PC-3 (cell line): ENCODE measurements at places on chromosomes 4 and X. TPM values are rescaled to one million over a fixed set of nuclear protein-coding genes. Genes with fewer than 3 reads are reported as not detected.

NUDT10 gene
- 0.22 and 0.40 TPM in 2 replicates for total RNA-seq

ZCCHC18 gene
- total RNA-seq, result 0.23 and 5.8 TPM in 2 replicates

C1QTNF7 gene
- total RNA-seq, result not detected in 2 replicates

ASB11 gene
- total RNA-seq, result not detected in 2 replicates

S100P gene
- total RNA-seq, result 51.0 and 59.8 TPM in 2 replicates

SSX2B gene
- total RNA-seq, result not detected in 2 replicates
